ENCODE measurements at places on chromosomes 11 and 22. TPM values are rescaled to one million over a fixed set of nuclear protein-coding genes. Genes with fewer than 3 reads are reported as not detected.

- peak; percentile 71 for DNase-seq
These were observed 69.7 kb upstream of the BMAL1 start for GRCh38 chr11:13207665-13208594.

DNA sequence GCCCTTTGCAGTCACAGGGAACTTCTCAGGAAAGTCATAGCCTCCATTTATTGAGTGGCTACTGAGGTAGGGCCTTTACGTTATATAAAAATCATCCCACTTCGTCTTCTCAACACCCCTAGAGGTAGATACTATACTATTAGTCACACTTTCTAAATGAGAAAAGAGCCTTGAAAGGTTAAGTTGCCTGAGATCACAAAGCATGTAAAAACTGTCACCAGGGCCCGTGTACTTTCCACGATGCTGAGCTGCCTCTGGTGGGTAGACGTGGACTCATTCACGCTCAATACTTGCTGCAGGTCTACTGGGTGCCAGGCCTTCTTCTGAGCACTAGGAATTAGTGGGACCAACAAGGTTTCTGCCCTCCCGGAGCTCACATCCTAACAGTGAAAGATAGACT, 16.3 kb downstream of the CHRDL2 start:
- DNase-seq, result no peak

GRCh38 chr11:639332-639955, 2.4 kb downstream of the DRD4 start:
- no peak for DNase-seq

GRCh38 chr11:112266410-112266778, 5.7 kb upstream of the PLET1 start:
- no peak for DNase-seq

GRCh38 chr11:17702876-17703275, 16.5 kb upstream of the MYOD1 start:
- no peak for DNase-seq

DNA sequence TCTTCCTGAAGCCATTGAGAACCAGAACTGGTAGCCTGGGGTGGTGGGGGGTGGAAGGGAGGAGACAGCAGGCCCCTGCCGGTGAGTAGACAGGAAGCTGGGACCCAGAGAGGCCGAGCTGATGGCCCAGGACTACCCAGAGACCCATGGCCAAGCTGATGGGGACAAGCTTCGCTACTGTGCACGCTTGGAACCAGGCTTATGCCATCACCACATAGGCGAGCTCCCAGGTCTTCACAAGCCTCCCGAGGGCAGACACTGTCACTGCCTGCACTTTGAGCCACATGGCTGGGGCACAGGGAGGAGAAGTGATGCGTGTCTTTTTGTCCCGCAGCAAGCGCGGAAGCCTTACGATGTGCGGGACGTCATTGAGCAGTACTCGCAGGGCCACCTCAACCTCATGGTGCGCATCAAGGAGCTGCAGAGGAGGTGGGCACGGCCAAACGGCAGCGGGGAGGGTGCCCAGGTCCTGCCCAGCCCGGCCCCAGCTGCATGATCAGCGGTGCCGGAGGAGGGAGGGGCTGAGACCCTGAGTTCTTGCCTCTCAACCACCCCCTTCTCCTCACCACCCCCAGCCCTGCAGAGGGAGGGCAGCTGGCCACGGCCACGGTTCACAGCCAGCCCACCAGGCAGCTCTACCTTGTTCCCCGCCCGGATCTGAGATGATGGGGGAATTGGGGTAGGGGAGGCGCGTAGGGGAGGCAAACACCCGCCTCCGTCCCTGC, 76.0 kb upstream of the KCNQ1OT1 start:
- DNase-seq, result no peak

PDGFB gene
- total RNA-seq, result 1.2 TPM

GRCh38 chr11:100949443-100949842, 180.2 kb downstream of the PGR start:
- no peak for DNase-seq

PHETA2 gene
- 15.7 TPM for total RNA-seq

GRCh38 chr11:87662287-87662686, 513.0 kb downstream of the RAB38 start:
- DNase-seq, result no peak

DNA sequence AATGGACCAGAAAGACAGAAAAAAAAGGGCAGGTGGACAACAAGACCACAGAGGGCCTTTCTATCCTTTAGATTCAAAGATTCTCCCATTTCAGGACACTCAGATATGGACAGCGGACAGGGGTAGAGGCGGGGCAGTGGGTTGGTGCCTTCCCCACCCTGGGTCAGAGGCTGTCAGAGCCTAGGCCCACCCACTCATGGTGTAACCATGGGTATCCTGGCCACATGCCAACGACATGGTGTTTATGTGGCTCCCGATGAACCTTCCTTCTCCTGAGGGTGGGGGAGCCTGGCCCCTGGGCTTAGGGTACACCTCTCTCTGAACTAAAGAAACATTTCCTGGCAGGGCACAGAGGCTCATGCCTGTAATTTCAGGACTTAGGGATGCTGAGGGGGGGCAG, 14.3 kb upstream of the P2RY2 start:
- no peak for DNase-seq

DNA sequence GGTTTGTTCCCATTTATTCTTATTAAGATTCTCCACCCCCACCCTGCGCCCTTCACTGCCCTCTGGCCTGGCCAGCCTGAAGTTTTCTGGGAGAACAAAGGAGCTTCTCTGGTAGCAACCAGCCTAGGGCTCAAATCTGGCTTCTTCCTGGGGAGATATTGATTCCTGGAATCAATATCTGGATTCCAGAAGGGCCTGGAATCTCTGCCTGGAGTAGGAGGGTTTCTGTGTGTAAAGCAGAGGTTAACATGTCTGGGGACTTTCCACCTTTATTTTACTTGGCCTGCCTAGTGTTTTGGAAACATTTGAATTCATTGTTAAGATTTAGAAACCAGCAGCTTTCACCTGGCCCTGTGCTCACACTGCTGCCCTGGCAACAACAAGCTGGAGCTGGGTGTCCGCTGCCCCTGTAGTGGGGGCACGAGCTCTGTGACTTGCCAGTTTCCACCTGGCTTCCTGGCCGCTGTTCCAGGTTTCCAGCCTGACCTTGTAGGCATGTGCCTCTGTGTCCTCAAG, 5.5 kb downstream of the C11orf91 start:
- DNase-seq, result no peak

RBMXL2 gene
- total RNA-seq, result not detected

AMPD3 gene
- 19.2 TPM for total RNA-seq

DNA sequence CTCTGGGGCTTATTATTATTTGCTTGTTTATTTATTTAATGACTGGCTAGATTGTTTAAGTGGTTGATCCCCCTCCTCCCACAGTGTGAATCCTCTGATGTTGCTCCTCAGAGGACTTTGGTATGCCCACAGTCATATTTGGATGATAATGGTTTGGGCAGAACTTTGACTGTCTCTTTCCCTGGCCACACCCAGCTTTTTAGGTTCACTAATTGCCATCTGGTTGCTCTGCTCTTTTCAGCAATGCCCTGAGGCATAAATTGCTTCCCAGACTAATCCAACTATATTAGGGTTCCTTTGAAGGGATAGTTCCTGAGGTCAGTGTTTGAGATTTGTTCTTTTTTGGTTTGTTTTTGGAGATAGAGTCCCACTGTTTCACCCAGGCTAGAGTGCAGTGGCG, 99.3 kb upstream of the RRM1 start:
- no peak for DNase-seq

DNA sequence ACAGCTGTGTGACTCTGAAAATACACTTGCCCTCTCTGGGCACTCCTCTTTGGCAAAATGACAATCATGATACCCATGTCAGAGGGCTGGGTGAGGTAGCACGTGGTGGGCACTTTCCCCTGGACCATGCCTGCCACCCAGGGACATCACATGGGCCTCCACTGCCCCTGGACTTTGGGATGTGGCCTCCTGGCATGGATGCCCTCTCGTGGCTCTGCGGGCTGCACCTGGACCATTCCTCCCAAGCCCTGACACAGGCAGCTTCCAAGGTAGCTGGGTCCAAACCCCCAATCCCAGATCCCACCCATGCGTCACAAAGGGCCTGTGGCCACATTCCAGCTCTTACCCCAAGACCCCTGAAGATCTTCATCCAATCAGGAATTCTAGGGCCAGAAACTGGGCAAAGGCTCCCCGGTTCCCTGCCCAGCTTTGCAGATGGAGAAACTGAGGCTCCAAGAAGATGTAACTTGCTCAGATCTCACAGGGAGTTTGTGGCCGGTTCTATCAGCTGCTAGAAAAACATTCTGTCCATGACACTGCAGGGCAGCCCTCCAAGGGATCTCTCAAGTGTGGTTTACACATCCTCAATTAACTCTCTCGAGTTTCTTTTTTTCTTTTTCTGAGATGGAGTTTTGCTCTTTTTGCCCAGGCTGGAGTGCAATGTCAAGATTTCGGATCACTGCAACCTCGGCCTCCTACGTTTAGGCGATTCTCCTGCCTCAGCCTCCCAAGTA, 35.4 kb upstream of the CYB5R3 start:
- DNase-seq, result no peak

- DNase-seq, result peak; percentile 63
These were observed 9.4 kb downstream of the PGM2L1 start for GRCh38 chr11:74388678-74389327.

GRCh38 chr11:104620991-104621390, 277.3 kb downstream of the CASP12 start:
- no peak for DNase-seq

GRCh38 chr11:23976426-23976825, 520.4 kb upstream of the LUZP2 start:
- DNase-seq, result no peak

LMO2 gene
- 0.83 TPM for total RNA-seq

GRCh38 chr11:121722431-121723245, 269.9 kb upstream of the SORL1-AS1 start:
- peak; percentile 76 for DNase-seq

PYGM gene
- total RNA-seq, result not detected

ACR gene
- not detected for total RNA-seq

GRCh38 chr22:30221121-30221992, 25.2 kb downstream of the LIF start:
- DNase-seq, result no peak

OR52A1 gene
- total RNA-seq, result not detected

GRCh38 chr11:1970956-1971355, 23.8 kb downstream of the MRPL23 start:
- DNase-seq, result no peak

DNA sequence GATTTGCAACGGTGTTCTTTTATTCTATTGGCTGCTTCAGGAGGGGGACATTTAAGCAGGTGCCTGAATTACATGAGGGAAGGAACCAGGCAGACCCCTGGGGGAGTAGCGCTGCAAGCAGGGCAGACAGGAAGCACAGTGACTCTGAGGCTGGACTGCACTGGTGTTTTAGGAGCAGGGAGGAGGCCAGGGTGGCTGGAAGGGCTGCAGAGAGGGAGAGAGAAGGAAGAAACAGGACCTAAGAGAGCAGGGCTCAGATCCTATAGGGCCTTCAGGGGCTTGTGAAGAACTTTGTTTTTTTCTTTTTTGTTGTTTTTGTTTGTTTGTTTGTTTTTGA, 62.5 kb upstream of the SORL1-AS1 start:
- no peak for DNase-seq

DNA sequence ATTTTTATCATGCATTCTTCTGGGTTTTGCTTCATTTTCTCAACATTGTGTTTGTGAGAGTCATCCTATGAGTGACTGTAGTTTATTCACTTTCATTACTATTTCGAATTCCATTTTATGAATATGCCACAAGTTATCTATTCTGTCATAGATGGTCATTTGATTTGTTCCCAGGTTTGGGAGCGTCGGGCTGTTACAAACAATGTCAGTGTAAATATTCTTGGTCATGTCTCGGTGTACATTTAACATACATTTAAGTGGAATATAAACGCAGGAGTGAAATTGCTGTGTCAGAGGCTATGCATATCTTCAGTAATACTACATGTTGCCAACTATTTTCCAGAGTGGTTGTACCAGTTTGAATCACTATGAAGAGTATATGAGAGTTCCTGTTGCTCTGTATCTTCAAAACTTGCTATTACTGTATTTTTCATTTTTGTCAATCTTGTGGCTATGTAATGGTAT, 2.4 kb downstream of the TRIM44 start:
- DNase-seq, result peak; percentile 52

DNA sequence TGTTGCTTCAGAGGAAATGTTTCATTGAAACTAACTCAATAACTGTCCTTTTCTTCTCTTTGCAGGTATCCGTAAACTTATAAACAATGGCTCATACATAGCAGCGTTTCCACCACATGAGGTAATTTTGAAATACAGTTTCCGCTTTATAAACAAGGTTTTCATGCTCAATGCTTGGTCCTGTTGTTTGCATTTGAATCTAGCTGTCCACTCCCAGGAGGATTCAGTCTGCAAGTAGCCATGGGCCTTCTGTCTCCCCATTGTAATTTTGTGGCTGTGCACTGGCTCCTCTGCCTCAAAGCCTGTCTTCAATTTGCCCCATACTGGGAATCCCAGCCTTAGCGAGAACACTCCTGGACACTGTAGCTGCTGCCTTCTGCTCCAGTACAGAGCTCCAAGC, 34.7 kb downstream of the MUC15 start:
- DNase-seq, result no peak

SLC22A9 gene
- not detected for total RNA-seq

SORL1 gene
- total RNA-seq, result 0.26 TPM

DNA sequence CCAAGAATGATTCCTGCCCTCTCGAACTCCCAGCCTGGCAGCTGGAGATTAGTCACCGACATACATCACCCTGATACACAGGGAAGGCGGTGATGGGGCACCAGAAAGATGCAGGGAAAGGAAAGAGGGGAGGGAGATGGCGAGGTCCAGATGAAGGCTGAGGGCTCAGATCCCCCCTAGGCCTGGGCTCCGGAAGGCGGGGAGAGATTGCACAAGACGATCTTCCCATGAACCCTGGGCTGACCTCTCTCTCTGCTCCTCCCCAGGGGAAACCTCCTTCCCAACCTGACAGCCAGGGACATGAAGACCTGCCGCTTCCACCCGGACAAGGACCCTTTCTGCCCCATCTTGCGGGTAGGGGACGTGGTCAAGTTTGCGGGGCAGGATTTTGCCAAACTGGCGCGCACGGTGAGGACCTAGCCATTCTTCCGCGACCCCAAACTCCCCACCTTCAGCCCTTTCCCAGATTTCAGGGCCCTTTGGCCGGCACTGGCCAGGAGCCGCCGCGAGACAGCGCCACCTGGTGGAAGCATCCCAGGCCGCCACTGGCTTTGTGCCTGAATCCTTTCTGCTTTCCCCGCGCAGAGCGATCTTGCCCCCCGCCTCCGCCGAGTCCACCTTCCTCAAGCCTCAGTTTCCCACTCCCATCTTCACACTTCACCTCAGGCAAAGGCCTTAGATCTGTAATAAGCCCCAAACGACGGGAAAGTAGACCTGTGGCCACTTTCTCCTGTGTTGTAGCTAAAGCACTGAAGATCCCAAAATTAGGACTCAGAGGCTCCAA, 11.5 kb downstream of the P2RX3 start:
- DNase-seq, result peak; percentile 53

GRCh38 chr22:49087198-49087597, 740.5 kb downstream of the BRD1 start:
- DNase-seq, result no peak

All from LHCN-M2 (cell line).